ENCODE measurements at places on chromosomes 1 and 21.

- no peak for DNase-seq
Measured at GRCh38 chr1:156667968-156668709, 9.1 kb downstream of the NES start.

GRCh38 chr1:159448181-159448580, 8.7 kb downstream of the OR10J1 start:
- DNase-seq, result no peak

GRCh38 chr1:83998498-83999315, at the start of gene TTLL7:
TSS of gene TTLL7 (minus strand) at chr1:83999132. CDS start at chr1:83952211, 46,921 bp downstream.
- DNase-seq, result peak; percentile 89

GRCh38 chr1:178947677-178947981, 76.8 kb upstream of the ANGPTL1 start:
- no peak for DNase-seq

DNA sequence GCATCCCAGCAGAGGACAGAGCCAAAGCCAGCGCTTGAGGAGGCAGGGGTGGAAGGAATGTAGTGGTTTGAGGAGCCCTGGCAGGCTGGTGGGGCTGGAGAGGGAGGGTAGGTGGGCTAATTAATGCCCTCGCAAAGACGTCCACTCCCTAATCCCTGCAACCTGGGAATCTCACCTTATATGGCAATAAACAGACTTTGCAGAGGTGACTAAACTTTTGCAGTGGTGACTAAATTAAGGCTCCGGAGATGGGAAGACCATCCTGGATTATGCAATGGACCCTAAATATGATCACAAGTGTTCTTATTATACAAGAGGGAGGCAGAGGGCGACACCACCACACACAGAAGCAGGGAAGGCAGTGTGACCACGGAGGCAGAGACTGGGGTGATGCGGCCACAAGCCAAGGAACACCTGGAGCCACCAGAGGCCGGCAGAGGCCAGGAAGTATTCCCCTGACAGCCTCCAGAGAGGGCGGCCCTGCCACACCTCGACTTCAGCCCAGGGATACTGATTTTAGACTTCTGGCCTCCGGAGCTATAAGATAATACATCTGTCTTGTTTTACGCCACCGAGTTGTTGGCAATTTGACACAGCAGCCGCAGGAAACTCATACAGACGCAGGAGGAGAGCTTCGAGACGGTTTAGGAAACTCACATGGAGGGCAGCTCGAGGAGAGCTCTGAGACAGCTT, 23.1 kb upstream of the NPPB start:
- no peak for DNase-seq

GRCh38 chr1:60895701-60896100, 186.7 kb upstream of the NFIA start:
- DNase-seq, result no peak

DNA sequence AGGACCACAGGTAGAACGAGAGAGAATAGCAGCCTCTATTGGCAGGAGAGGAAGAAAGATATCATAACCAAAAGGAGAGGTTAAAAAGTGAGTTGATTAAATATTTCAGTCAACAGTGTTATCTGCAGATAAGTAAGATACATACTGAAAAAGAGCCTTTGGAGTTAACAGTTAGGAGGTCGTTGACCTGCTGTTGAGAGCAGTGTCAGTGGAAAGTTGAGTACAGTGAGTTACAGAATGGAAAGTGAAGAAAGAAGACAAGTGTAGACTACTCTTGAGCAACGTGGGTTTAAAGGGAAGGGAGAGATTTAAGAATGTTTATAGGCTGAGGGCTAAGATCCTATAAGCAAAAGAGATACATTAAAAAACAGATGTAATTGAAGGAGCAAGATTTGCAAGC, 30.2 kb downstream of the GNAT2 start:
- no peak for DNase-seq

DNA sequence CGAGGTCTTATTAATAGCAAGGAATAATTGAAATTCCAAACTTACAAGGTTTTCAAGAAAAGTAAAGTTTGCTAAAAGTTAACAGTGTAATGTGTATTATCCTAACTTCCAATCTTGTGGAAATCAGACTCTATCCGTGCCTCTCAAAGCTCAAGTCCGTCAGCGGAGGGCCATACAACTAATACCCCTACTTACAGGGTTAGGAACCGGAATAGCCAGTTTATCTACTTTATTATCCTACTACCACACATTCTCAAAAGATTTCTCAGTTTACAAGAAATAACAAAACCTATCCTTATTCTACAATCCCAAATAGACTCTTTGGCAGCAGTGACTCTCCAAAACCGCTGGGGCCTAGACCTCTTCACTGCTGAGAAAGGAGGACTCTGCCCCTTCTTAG, 457.8 kb downstream of the PTPRC start:
- no peak for DNase-seq

GRCh38 chr1:45359882-45360513, 19.8 kb upstream of the MUTYH start:
- DNase-seq, result peak; percentile 65

DNA sequence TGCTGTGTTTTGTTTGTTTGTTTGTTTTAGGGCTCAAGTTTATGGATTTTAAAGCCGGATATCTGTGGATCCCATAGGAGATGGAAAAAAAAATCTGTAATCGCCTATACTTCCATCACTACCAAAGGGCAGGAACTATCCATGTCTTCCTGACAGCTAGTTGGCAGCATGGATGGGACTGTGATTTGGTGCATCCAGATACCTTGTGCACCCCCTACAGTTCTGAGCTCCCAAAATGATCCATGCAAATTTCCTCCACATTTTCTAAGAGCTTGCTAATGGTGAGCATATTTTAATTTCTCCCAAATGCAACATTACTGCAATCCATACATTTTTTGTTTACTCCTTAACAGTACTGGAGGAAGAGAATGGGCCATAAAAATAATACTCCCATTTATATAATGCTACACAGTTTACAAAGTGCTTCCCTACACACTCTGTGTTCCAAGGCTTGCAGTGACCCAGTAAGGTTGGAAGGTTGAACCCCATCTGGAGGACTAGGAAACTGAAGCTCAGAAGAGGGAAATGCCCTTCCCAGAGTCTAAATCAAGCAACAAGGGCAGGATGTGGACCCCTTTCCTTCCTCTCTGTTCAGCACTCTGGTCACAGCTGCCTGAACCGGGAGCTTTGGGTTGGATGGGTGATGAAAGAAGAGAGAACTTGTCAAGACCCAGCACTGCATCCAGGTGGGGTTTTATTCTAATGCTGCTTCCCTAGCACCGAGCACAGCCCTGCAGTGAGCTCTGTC, 48.0 kb downstream of the CAPN8 start:
- DNase-seq, result no peak

- no peak for DNase-seq
Measured at GRCh38 chr1:36857754-36858153, 176.6 kb downstream of the GRIK3 start.

DNA sequence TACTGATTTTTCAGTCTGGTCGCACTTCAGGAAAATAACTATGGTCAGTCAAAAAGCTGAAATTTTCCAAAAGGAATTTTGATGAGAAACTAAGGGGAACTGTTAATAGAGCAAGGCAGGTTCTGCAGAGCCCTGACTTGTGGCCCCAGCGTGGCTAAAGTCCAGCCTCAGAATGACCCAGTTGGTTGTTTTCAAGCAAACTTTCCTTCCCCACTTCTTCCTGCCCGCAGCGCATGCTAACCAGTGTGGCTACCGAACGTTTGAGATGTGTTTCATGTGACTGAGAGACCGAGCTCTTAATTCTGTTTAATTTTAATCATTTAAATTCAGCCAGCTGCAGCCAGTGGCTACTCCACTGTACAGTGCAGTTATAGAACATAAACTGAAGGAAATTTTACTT, 6.2 kb upstream of the IL10RB start:
- DNase-seq, result no peak

DNA sequence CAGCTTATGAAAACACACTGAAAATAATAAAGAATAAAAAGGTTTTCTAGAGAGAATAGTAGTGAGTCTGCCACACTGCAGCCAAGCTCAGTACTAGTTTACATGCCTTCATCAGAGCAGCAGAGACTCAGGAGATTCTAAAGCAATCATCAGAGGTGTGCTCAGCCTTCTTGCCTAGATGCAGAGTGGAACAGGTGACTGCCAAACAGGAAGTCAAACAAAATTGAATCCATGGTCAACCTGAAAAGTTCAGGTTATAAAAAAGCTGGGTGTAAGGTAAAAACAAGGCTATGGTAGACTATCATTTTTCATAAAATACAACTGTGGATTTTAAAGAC, 165.3 kb upstream of the C1orf105 start:
- no peak for DNase-seq

DNA sequence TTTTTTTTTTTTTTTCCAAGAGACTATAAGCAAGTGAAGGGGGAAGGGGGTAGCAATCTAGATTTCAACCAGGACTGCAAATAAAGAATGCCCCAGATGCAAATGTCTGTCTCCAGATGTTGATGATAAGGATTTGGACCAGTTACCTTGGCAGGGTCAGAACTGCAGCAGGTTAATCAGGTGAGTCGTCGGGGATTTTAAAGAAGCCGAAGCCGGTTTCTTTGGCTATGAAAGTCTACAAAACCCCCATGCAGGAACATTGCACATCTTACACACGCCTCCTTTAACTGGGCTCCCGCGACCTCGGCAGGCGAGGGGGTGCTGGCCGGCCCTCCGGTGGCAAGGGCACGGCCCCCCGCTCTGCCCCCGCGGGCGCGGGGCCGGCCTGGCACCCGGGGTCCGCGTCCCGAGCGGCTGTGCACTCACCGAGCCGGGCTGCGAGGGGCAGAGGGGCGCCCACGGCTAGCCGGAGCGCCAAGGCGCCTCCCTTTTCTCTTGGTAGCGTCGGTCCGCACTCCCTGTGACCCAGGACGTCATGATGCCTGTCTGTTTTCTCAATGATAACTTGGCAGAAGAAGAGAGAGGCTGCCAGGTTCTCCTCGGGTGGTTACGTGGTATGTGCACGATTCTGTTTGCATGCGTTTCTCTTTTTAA, 366.3 kb upstream of the ESRRG start:
- no peak for DNase-seq

- no peak for DNase-seq
Measured at GRCh38 chr21:24045373-24045772, 1561.9 kb downstream of the MRPL39 start.

DNA sequence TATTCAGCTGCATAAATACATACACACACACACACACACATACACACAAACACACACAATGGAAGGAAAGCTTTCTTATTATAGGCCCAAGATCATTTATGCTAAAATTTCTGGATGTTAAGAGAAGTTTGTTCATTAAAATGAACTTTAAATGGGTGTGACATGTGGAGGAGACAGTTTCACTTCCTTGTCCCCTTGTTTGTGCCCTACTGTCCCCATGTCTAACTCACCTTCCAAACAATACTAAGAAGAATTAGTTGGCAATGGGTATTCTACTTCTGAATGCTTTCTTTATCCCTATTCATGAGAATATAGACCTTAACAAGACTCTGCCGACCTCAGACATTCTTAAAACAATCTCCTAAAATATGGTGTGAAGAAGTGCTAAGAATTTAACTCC, 63.5 kb upstream of the NRIP1 start:
- DNase-seq, result no peak

DNA sequence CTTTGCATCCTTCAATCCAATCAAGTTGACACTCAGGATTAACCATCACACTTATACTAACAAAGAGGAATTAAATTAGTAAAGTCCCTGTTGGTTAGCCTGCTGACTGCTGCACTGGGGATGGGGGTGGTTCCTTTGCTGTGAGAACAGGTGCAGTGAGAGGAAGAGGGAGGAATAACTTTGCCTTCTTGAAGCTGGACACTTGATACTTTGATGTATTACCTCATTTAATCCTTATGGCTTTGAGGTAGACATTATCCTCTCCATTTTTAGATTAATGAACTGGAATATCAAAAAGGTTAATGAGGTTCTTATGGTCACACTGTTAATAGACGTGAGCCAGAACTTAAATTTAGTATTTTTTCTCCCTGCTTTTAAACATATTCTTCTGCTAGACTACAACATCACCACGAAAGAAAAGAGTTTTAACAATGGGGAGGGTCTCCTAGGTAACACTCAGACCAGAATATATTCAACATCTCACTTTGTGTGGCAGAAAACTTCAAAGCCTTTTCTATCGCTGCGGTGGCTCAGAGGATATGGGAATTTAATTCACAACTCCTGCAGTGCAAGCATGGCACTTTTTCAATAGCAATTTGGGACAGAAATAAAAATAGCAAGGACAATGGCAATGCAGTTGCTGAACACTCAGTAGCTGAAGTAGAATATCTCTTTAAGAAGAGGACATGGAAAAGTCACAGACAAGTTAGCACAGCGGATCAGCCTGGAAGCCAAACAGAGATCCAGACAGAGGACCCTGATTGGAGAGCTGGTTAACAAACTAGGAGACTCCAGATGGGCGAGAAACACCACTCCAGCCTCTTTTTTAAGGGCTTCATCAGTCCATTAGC, 68.8 kb upstream of the DNAH14 start:
- DNase-seq, result no peak

DNA sequence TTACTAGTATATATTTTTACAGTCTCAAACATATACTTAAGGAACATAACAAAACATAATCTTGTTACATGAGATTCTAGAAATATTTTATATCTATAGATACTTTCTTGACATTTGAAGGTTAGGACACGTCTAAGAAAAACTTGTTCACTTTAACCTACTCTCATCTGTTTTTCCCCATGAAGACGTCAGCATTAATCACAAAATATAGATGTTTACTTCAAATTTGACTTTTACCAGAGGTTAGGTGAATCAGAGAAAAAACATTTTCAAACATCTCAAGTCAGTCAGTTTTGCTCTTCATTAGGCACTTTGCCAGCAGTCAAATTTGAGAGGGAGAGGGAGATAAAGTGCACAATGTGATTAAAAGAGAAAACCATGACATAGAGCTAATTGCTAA, 47.7 kb downstream of the BRINP3 start:
- no peak for DNase-seq

DNA sequence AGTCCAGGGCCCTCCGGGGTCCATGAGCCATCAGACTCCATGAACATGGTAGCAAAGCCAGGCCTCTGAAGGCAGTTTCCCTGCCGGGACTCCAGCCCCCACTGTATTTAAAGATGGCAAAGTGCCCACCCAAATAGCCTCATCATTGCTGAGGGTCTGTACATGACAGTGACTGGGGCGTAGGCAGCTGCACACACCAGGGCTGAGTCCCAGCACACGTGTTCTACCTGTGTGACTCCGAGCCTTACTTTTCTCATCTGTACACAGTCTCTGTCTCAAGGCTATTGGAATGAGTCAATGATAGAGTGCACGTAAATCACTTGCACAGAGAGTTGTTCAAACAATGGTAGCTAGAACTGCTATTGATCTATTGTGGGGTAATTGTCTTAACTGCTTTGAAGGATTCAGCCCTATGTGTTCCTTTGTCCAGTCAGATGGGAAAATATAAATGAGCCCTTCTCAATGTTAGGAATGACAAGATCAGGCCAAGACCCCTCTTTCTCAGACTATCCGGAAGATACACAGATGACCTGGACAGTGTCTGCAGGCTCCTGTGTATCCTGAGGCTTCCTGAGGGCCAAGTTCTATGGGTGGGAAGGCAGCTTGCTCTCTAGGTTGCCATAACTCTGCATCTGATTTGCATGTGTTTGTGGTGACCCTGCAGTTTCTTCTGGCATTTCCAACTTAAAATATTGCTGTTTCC, 48.9 kb downstream of the RASSF5 start:
- DNase-seq, result no peak

Data from HAP-1 (cell line).